ENCODE measurements at places on chromosomes 1 and 21. TPM values are rescaled to one million over a fixed set of nuclear protein-coding genes. Genes with fewer than 3 reads are reported as not detected.

ASAP3 gene
- 54.9 TPM for total RNA-seq

- H3K4me3 ChIP-seq = no peak overlapping the region
- H3K36me3 ChIP-seq = no peaks in the 10 kb centered on the region
- no peaks in the 10 kb centered on the region for H3K4me1 ChIP-seq
These were observed 24.0 kb downstream of the TMEM53 start for GRCh38 chr1:44650159-44650831.

DESI2 gene
- total RNA-seq = 36.3 TPM

FBXO2 gene
- 49.3 TPM for total RNA-seq

DNA sequence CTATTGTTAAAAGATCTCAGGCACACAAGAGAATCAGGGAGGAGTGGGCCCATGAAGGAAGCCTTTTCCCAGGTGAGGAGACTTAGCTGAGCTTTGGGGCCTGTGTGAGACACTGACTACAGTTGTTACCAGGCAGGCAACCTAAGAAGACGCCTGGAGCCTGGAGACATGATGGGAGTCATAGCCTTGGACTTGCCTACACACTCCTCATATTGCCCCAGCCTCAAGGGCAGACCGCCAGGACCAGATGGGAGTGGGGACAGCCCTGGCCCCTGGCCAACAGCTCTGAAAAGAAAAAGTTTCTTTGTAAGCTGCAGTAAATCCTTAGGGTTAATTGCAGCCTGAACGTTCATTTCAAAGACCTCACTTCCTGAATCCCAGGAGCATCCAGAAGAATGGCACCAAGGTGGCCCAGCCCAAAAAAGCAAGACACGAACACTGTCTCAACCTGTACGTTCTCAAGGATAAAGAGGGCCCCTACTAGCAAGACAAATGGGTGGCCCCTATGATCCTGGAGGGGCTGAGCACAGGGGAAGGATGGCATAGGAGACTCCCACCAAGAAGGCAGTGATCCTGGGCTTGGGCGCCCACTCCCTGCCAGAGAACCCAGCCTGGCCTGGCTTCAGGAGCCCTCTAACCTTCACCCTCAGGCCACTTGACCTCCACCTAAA is 33.2 kb upstream of the BTG2 start:
- H3K27ac ChIP-seq = no peak overlapping the region
- H3K36me3 ChIP-seq = no peaks in the 10 kb centered on the region
- no peak overlapping the region for H3K4me3 ChIP-seq
- no peaks in the 10 kb centered on the region for H3K4me1 ChIP-seq
- DNase-seq = no peak

DNA sequence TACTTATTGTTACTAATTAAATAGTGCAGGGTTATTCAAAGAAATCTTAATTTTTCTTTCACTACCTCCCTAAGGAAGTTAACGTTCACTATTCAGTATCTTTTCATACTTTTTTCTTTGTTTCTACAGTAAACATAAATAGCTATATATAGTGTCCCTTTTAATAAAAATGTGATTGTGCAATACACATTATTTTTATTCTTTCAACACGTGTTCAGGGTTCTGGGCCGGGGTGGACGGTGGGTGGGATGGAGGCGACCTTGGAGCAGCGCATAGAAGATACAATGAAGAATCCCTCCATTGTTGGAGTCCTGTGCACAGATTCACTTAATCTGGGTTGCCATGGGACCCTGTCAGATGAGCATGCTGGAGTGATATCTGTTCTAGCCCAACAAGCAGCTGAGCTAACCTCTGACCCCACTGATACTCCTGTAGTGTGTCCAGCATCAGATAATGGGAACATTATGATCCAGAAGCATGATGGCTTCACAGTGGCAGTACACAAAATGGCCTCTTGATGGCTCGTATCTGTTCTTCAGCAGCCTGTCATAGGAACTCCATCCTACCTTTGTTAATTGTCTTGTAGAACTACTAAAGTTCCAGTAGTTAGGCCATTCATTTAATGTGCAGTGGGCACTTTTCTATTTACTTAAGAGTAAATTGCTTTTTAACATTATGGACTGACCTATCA is 155.9 kb upstream of the L1TD1 start:
- no peaks in the 10 kb centered on the region for H3K4me1 ChIP-seq
- no peaks in the 10 kb centered on the region for H3K36me3 ChIP-seq
- no peak overlapping the region for H3K4me3 ChIP-seq
- H3K27me3 ChIP-seq = no peaks in the 10 kb centered on the region
- no peak overlapping the region for H3K27ac ChIP-seq
- no peak for DNase-seq

GRCh38 chr1:232905331-232906034 is 44.9 kb upstream of the NTPCR start:
- no peaks in the 10 kb centered on the region for H3K36me3 ChIP-seq
- no peak for DNase-seq
- no peaks in the 10 kb centered on the region for H3K27me3 ChIP-seq
- H3K4me3 ChIP-seq = no peak overlapping the region
- no peak overlapping the region for H3K27ac ChIP-seq

DNA sequence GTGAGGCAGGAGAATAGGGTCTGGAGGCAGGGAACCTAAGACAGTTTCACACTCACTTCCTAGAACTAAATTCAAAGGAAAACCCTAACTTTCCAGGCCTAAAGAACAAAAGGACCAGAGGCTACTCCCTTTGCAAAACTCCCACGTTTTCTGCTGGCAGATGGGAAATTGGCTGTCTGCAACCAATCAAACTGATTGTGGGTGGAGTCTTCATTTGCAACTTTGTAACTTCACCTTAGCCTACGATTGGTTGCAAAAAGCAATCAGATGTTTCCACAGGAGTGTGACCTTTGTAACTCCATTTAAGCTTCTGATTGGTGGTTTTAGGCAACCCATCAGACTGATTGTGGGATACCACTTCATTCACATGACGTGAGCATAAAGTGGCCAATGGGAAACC is 19.7 kb upstream of the GNG4 start:
- H3K27me3 ChIP-seq = no peaks in the 10 kb centered on the region
- no peak overlapping the region for H3K4me3 ChIP-seq

RPTN gene
- total RNA-seq = not detected

MATN1 gene
- not detected for total RNA-seq

BRDT gene
- 0.29 TPM for total RNA-seq

F13B gene
- not detected for total RNA-seq

GRCh38 chr1:44676484-44677200 is 2.1 kb downstream of the ARMH1 start:
- H3K4me3 ChIP-seq = no peak overlapping the region
- no peak for DNase-seq
- H3K4me1 ChIP-seq = peaks cover 6% of the 10 kb centered on the region
- H3K27ac ChIP-seq = peak overlapping the region; percentile 33
- no peaks in the 10 kb centered on the region for H3K36me3 ChIP-seq
- H3K27me3 ChIP-seq = no peaks in the 10 kb centered on the region

DNA sequence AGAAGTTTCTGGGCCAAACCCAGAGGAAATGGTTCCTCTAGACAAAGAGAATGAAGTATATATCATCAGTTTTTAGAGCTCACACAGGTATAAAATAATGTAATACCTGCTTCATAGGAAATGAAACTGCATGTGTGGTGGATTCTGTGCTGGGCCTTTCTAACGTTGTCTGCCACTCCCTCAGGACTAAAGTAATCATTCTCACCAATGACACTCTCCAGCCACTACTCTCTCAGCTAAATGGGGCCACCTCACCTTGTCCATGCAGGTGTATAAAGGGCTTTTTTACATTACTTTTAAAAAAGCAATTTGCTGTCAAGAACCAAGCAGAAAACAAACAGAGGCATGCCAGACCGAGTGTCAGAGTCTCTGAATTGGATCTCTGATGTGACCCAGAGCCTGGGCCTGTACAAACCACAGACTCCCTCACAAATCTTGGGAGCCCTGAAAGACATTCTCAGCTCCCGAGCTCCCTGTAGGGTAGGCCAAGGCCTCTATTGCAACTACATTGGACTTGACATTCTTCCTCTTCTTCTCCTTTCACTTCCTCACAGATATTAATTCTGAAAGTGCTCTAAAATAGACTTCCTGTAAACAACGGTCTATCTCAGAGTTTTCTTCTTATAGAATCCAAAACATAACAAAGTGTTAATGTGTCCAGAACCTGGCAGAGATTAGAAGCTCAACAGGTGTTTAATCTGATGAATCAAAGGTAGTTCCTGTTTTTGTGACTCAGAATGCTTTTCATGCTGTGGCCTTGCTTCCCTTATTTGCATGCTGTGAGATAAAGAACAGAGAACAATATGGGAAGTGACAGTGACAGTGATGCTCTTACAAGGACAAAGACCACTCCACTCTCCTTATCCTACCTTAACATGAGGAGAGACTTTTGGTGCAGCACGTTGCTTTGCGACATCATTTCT is 8.6 kb downstream of the AIM2 start:
- peak overlapping the region; percentile 41 for H3K27ac ChIP-seq
- no peaks in the 10 kb centered on the region for H3K4me1 ChIP-seq
- H3K27me3 ChIP-seq = no peaks in the 10 kb centered on the region

GRCh38 chr1:17185485-17185860 is 19.5 kb upstream of the PADI1 start:
- DNase-seq = no peak
- H3K27me3 ChIP-seq = no peaks in the 10 kb centered on the region
- H3K4me3 ChIP-seq = no peak overlapping the region
- H3K4me1 ChIP-seq = no peaks in the 10 kb centered on the region
- no peaks in the 10 kb centered on the region for H3K36me3 ChIP-seq

- no peak overlapping the region for H3K4me3 ChIP-seq
- no peaks in the 10 kb centered on the region for H3K27me3 ChIP-seq
- no peaks in the 10 kb centered on the region for H3K36me3 ChIP-seq
- no peak overlapping the region for H3K27ac ChIP-seq
These were observed 173.0 kb downstream of the ADGRL4 start for GRCh38 chr1:78833491-78833890.

GRCh38 chr1:204530932-204531331 is 14.7 kb downstream of the MDM4 start:
- no peak for DNase-seq
- no peaks in the 10 kb centered on the region for H3K27me3 ChIP-seq
- no peak overlapping the region for H3K4me3 ChIP-seq
- H3K4me1 ChIP-seq = no peaks in the 10 kb centered on the region
- no peak overlapping the region for H3K27ac ChIP-seq

DNA sequence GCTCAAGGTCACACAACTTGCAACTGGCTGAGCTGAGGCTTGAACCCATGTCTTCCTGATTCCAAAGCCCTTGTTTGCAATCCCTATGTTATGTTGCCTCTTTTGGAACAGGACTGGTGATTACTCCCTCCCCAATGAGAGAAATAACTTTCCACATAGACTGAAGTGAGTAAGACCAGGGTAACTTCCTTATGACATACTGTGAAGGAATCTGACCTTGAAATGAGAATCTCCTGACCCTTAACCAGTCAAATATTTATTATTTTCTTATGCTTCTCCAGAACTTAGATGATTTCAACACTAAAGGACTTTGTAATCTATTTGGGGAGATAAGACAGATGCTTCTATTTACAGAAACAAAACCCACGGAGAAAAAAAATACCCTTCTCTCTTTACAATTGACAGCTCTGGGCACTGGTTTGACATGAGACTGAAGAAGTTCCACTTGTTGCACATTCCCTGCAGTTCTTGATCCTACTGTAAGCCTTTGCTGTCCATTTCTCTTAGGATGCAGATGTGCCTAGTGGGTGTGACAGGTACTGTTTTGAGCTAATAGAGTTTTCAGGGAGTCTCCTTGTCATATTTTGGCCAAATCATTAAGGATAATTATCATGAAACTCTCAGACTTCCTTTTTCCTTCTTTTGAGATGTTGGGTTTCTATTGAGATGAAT is 3.9 kb upstream of the RPTN start:
- H3K4me1 ChIP-seq = no peaks in the 10 kb centered on the region
- H3K27ac ChIP-seq = no peak overlapping the region
- H3K4me3 ChIP-seq = no peak overlapping the region
- no peak for DNase-seq

DNA sequence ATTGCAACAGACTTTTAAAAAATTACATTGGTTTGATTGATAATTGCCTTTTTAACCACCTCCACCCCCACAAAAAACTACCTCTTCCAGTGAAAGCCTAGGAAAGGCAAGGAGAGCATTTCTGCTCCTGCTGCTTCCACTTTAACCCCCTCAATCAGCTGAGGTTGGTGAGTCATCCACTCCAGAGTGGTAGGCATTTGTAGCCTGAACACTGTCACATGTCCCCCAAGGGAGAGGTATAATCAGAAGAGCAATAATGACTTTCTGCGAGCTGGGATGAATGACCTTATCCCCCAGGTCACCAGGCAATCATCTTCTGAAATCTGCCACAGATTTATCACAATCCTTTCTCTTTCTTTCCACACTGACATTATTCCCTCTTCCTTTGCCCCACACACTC is 126.6 kb upstream of the CAMK1G start:
- H3K4me3 ChIP-seq = no peak overlapping the region
- no peaks in the 10 kb centered on the region for H3K27me3 ChIP-seq
- H3K27ac ChIP-seq = no peak overlapping the region
- H3K4me1 ChIP-seq = no peaks in the 10 kb centered on the region
- H3K36me3 ChIP-seq = no peaks in the 10 kb centered on the region

RABIF gene
- total RNA-seq = 4.8 TPM

DNASE2B gene
- total RNA-seq = 1.3 TPM

GRCh38 chr1:44289530-44289929 is 65.5 kb downstream of the ERI3 start:
- H3K4me3 ChIP-seq = no peak overlapping the region
- DNase-seq = no peak
- no peak overlapping the region for H3K27ac ChIP-seq
- no peaks in the 10 kb centered on the region for H3K27me3 ChIP-seq

DNA sequence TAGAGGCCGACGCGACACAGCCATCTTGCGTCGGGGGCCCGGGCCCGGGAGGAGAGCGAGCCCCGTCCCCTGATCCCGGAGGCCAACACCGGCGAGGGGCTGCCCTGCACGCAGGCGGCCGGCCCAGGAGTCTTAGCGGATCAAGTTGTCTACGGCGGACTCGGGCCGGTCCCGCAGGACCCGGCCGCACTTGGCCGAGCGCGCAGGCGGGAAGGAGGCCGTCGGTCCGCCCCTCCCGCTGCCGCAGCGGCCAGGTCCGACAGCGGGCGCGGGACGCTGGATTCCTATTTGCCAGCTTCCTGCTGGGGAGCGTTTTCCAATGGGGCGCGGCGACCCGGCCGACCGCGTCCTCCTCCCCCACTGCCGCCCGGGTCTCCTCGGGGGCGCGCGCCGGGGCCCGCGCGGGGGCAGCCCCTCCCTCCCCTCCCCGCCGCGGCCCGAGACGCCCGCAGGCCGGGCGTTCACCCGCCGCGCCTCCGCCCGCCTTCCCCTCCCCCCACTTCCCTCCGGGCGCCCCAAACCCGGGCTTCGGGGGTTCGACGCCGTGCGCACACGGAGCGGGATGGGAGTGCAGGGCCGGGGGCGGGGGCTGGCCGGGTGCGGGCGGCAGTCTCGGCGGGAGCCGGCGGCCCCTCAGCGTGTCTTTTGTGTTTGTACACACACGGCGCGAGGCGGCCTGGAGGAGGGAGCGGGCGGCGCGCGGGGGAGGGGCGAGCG is 517 bp upstream of the H3-3A start:
- H3K27me3 ChIP-seq = no peaks in the 10 kb centered on the region
- peaks cover 5% of the 10 kb centered on the region for H3K4me1 ChIP-seq
- no peaks in the 10 kb centered on the region for H3K36me3 ChIP-seq
- H3K27ac ChIP-seq = peak overlapping the region; percentile 98
- DNase-seq = peak; percentile 76

ZFYVE9 gene
- total RNA-seq = 31.1 TPM

All from breast epithelium (tissue), 4 donors.